ENCODE measurements at places on chromosomes 12 and 14. TPM values are rescaled to one million over a fixed set of nuclear protein-coding genes. Genes with fewer than 3 reads are reported as not detected.

The FKBP3 gene
- 120 TPM for total RNA-seq

The MYH6 gene
- 0.02 TPM for total RNA-seq

The TPPP2 gene
- total RNA-seq, result not detected

The RIC8B gene
- 8.6 TPM for total RNA-seq

The CLEC9A gene
- not detected for total RNA-seq

The MAP1LC3B2 gene
- 1.7 TPM for total RNA-seq

The INTS13 gene
- 23.9 TPM for total RNA-seq

All from A549 treated with ZK216348 at 1 μM for 4 hours (cell line).